Activated T-helper 1 cell treated with anti-CD3 and anti-CD28 coated beads, Interleukin-12 subunit alpha, Interleukin-12 subunit beta, Interleukin-2, Interleukin-4 antibody, amounts not matched to agents 30 ng/mL and 10 ng/mL and 1 ng/mL, durations not matched to agents 14 hours and 24 hours and 36 hours (primary cell): ENCODE measurements at places on chromosomes 1 and 21. TPM values are rescaled to one million over a fixed set of nuclear protein-coding genes. Genes with fewer than 3 reads are reported as not detected.

- no peak for DNase-seq
Measured at GRCh38 chr1:177802304-177802703, 167.6 kb downstream of the SEC16B start.

GRCh38 chr1:9927259-9927658 is 15.9 kb downstream of the LZIC start:
- no peak for DNase-seq

Gene OR2M5
- total RNA-seq: not detected in 2 replicates

DNA sequence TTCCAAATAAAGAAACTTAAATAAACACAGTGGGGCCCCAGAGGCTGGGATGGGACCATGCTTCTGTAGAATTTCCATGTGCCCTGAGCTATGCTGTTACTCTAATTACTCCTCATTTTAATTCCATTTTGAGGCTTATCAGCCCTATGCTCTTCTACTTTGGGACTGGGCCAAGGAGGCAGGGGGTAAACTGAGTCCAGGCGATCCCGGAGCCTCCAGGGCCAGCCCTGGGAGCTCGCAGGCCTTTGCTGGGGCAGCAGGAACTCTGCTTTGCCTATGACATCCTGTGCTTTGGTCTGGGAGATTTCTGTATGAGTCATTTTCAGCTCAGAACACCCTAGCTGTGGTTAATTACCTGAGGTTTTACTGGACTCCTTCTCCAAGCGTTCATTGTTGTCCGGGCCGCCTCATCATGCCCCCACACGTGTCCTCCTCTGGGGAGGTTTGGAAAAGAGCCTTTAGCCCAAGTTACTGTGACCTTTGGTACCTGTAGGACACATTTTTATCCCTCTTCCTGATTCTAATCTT is 95.7 kb downstream of the RHOU start:
- DNase-seq: peak; percentile 16

Gene GFI1
- 95.7 and 103 TPM in 2 replicates for total RNA-seq

Gene PGBD5
- not detected in 2 replicates for total RNA-seq

DNA sequence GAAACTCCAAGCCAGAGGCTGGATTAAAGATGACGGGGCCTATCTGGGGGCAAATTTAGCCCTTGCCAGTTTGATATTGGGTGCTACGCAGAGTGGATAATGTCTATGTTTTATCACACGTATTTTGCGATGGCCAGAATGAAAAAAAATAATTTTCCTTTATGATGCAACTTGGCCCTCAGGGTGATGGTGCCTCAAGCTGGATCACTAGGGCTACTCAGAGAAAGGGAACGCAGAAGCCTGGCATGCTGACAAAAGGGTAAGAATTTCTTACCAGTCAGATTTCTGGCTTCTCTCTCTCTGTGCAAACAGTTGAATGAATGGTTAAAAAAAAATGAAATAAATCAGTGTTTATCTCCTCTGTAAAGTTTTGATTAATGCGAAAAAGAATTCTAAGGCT is 32.6 kb upstream of the NEK2 start:
- no peak for DNase-seq

Gene NR1I3
- total RNA-seq: not detected in 2 replicates

- no peak for DNase-seq
Measured at GRCh38 chr1:89098857-89099256, 27.1 kb downstream of the GBP2 start.

GRCh38 chr1:51916587-51917405 is 38.3 kb upstream of the NRDC start:
- DNase-seq: no peak

Gene USH2A
- total RNA-seq: not detected in 2 replicates

GRCh38 chr1:244654108-244655038 is 1.4 kb downstream of the DESI2 start:
- no peak for DNase-seq

GRCh38 chr1:94768036-94768435 is 52.1 kb upstream of the SLC44A3 start:
- DNase-seq: no peak

DNA sequence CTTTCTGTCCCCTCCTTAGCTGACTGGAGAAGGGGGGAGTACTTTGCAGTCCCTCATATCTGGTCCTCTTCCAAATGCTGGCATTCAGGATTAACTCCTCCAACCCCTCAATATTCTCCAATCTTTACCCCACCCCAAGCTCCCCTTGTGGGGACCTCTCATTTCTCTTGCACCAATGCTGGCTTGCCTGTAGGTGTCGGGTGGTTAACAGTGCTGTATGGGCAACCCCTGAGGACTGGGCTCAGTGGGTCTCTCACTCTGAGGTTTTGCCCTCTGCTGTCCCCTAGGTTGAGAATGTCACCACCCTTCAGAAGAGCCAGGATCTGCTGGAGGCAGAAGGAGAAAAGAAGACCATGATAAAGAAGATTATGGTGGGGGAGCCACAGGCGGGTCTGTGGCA is 27.0 kb downstream of the MROH7 start:
- DNase-seq: no peak
